Sigmoid colon (tissue), 7 donors: ENCODE measurements at places on chromosomes 1 and 21. TPM values are rescaled to one million over a fixed set of nuclear protein-coding genes. Genes with fewer than 3 reads are reported as not detected.

- H3K27ac ChIP-seq, result no peak overlapping the region
- no peaks in the 10 kb centered on the region for H3K4me1 ChIP-seq
Observed at GRCh38 chr1:182181167-182181572, 119.7 kb upstream of the ZNF648 start.

DNA sequence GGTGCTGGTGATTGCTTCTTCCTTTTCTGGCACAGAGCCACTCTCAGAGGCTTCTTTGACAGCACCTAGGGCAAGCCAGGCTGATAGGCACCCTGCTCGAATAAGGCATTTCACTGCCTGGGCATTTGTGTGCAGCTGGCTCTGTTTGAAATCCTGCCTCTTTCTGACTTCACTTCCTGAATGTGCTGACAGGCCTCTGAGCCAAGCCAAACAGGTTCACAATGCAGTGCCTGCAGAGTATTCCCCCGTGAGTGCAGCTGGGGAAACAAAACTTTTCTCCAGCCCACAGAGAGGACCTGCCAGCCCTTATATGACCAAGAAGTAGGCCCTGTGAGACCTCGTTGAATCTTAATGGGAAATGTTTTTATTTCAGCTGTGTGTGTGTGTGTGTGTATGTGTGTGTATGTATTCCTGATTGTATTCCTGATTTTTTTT lies 10.4 kb downstream of the JUN start:
- H3K4me3 ChIP-seq, result no peak overlapping the region
- peak; percentile 80 for DNase-seq
- no peaks in the 10 kb centered on the region for H3K36me3 ChIP-seq
- peak overlapping the region; percentile 83 for H3K27ac ChIP-seq

Gene TP73
- total RNA-seq, result not detected

GRCh38 chr1:18923756-18924211 lies 21.4 kb upstream of the ALDH4A1 start:
- DNase-seq, result no peak
- no peak overlapping the region for H3K4me3 ChIP-seq
- peaks cover 70% of the 10 kb centered on the region for H3K4me1 ChIP-seq
- H3K27ac ChIP-seq, result peak overlapping the region; percentile 92
- H3K27me3 ChIP-seq, result no peaks in the 10 kb centered on the region

- no peaks in the 10 kb centered on the region for H3K27me3 ChIP-seq
- peaks cover 19% of the 10 kb centered on the region for H3K4me1 ChIP-seq
- no peak overlapping the region for H3K4me3 ChIP-seq
Observed at GRCh38 chr1:94738371-94738770, 81.8 kb upstream of the SLC44A3 start.

Gene HORMAD1
- not detected for total RNA-seq

Gene LRIF1
- 5.0 TPM for total RNA-seq

Gene UBL4B
- total RNA-seq, result not detected

DNA sequence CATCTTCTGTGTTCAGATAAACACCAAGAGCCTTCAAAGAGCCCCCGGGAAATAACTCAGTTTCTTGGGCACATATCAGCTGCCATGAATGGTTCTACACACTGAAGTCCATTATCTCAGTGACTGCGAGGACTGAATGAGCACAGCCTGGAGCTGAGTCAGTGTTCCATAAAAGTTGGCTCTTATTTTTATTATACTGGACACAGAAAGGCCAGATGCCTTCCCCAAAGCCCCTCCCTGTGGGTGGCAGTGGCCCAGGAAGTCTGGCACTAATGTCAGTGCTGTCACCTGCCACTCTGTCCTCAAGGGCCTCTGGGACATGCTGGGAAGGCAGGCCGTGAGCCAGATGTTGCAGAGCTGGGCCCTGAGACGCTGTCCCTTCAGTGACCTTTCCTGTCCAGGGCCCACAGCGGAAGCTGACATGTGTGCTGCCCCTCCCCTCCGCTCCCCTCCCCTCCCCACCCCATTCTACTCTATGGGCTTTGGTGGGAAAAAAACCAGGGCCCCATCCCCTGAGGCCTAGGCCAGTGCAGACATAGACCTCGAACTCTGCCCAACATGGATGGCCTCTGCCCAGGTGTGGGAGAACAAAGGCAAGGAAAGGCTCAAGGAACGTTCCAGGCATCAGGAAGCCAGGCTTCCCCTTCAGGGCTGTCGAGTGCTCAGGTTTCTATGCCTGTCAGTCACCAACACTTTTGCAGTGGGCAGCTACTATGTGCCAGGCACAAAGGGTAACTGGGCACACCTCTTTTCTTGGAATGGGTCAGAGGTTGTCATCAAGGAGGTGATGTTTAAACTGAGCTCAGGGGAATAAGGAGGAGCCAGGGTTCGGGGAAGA lies 22.4 kb upstream of the NPPB start:
- DNase-seq, result peak; percentile 80
- H3K4me1 ChIP-seq, result no peaks in the 10 kb centered on the region
- H3K27ac ChIP-seq, result peak overlapping the region; percentile 27
- no peak overlapping the region for H3K4me3 ChIP-seq
- H3K27me3 ChIP-seq, result peaks cover 23% of the 10 kb centered on the region
- no peaks in the 10 kb centered on the region for H3K36me3 ChIP-seq

DNA sequence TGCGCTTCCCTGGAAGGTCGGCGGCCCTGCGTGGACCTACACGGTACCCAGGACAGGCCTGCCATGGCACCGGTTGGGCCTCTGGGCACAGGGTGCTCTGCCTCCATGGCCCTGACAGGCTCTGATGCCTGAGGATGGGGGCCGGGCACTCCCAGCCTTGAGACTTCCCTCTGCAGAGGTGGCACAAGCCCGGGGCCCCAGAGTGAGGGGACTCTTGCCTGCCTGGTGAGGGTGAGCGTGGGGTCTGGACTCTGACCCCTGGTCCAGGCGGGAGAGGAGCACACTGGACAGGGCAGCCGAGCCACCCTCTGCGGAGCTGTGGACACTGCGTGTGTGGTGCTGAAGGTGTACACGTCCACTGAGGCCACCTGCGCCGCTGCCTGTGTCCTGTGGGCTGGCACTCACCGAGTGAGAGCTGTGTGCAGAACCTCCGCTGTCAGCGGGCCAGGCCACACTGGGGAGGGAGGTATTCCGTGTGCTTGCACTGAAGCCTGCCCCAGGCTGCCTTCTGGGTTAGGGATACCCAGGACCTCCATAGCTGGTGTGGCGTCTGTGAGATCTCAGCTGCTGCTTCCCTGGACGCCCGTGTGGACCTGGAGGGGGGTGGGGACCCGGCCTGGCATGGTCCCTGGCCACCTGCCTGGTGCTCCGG lies 10.4 kb downstream of the SKI start:
- H3K4me3 ChIP-seq, result no peak overlapping the region
- H3K4me1 ChIP-seq, result peaks cover 100% of the 10 kb centered on the region
- no peak for DNase-seq

DNA sequence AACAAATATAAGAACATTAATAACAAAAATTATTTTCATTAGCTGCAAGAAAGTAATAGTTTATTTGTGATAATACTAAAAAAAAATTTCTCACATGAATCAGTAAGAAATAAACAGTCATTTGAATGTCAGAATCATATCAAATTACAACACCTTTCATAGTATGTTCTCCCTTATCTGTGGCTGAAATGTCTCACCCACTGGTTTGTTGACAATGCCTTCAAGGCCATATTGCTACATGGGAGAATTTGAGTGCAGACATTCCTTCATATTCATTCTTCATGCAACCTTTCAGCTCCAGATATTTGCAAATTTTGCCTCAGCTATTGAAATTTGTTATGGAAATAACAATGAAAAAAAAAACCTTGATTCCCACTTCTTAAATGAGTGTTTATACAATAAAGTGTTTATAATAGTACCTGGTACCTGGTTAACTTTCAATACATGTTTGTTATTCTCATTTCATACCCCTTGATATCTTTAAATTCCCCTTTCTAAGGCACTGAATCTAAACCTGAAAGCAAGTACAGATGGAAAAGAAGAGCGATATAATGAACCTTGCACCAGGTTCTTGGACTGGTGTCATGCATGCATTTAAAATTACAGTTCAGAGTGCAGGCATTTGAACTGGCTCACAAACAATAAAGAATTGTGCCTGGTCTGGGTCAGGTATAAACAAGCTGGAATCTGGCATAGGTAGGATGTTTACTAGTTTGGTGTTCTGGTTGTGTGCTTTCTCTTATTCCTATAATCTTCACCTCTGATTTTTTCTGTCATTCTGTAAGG lies 242.2 kb upstream of the ADGRL2 start:
- no peak overlapping the region for H3K27ac ChIP-seq
- no peaks in the 10 kb centered on the region for H3K36me3 ChIP-seq
- H3K4me3 ChIP-seq, result no peak overlapping the region
- no peak for DNase-seq
- H3K27me3 ChIP-seq, result no peaks in the 10 kb centered on the region
- H3K4me1 ChIP-seq, result no peaks in the 10 kb centered on the region

- no peak overlapping the region for H3K27ac ChIP-seq
- no peaks in the 10 kb centered on the region for H3K27me3 ChIP-seq
- H3K4me3 ChIP-seq, result no peak overlapping the region
- no peaks in the 10 kb centered on the region for H3K4me1 ChIP-seq
- no peaks in the 10 kb centered on the region for H3K36me3 ChIP-seq
Observed at GRCh38 chr1:97524211-97524610, 396.6 kb downstream of the DPYD start.

Gene ZBED6
- total RNA-seq, result 21.4 TPM

Gene CELA3B
- total RNA-seq, result not detected

DNA sequence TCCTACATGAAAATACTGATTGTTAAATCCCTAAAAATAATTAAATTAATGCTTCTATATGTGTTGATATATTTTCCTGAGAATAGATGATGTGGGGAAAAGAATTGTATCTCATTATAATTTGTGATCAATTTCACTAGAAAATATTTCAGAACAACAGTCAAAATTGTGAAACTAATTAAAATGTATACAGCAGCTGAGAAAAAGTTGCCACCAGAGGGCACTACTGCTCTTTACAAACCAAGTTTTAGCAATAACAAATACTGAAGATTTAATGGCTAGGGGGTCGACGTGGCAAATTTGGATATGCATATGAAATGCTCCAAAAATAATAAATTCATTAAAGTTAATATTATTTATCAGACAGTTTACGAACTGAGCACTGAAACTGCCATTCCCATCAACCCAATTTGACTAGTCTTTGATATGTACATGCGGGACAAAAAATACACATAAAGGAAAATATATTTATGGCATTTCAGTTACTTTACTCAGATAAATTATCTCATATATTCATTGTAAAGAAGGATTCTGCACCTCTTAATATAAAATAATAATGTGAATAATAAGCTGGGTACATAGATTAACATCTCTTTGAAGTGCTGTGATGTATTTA lies 96.3 kb upstream of the TMPRSS15 start:
- H3K27me3 ChIP-seq, result no peaks in the 10 kb centered on the region
- H3K4me3 ChIP-seq, result no peak overlapping the region
- no peaks in the 10 kb centered on the region for H3K36me3 ChIP-seq
- DNase-seq, result no peak
- H3K27ac ChIP-seq, result no peak overlapping the region

DNA sequence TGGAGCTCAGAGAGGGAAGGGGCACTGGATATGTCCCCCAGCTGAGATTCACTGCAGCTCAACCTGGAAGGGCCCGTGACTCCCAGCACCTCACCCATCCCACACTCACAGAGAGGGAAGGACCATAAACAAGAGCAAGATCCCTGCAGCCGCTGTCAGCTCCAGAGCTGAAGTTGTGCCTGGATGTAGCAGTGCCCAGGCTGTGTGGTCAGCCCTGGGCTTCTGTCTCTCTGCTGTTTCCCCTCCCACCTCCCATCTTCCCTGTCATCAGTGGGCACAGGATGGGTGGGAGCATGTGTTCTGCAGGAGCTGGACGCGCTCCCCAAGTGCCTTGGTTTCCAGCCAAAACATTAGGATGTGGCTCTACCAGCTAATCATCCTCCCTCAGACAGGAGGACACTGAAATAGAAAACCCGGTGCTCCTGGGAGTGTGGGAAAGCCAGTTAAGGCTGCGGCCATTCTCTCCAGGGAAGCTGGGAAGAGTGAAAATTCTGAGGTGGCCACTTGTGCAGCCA lies 282.7 kb downstream of the NPHP4 start:
- no peak overlapping the region for H3K27ac ChIP-seq
- no peaks in the 10 kb centered on the region for H3K36me3 ChIP-seq
- H3K27me3 ChIP-seq, result no peaks in the 10 kb centered on the region

Gene SNX7
- total RNA-seq, result 29.6 TPM

DNA sequence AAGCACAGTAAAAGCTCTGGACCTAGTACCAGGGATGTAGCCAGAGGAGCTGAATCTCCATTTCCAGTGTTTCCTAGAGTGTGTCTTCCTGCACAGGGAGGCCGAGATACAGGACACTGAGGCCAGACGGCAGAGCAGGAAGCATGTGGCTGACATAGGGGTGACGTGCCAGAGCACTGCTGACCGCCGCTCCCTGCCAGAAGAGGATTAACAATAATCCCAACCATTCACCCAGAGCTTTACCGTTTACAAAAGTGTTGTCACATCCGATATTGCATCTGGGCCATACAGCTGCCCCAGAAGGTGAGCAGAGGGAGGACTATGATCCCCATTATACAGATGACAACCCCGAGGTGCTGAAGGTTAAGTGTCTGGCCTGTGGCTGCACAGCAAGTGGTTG lies 5.8 kb upstream of the CLDN19 start:
- DNase-seq, result no peak
- H3K27me3 ChIP-seq, result no peaks in the 10 kb centered on the region
- no peaks in the 10 kb centered on the region for H3K4me1 ChIP-seq
- no peak overlapping the region for H3K4me3 ChIP-seq
- peaks cover 19% of the 10 kb centered on the region for H3K36me3 ChIP-seq

- no peaks in the 10 kb centered on the region for H3K27me3 ChIP-seq
- H3K4me1 ChIP-seq, result no peaks in the 10 kb centered on the region
- H3K27ac ChIP-seq, result no peak overlapping the region
- H3K4me3 ChIP-seq, result no peak overlapping the region
Observed at GRCh38 chr1:65009176-65009575, 42.8 kb upstream of the JAK1 start.

DNA sequence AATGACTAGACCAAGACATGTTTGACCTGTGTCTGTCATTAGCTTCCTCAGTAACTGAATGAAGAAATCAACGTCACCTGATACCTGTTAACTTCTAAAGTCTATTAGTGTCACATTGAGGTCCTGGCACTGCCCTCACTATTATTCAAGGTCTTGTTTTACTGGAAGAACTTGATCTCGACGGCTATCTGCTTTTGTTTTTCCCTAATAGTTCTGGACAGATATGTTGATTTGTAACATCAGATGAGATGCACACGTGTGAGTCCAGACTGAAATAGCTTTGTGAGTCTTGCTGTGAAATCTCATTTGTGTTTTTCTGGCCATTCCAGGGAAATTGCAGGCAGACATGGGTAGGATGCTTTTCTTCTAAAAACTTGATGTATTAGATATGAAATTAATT lies 159.2 kb downstream of the RYR2 start:
- H3K36me3 ChIP-seq, result no peaks in the 10 kb centered on the region
- no peaks in the 10 kb centered on the region for H3K27me3 ChIP-seq
- H3K27ac ChIP-seq, result no peak overlapping the region
- H3K4me3 ChIP-seq, result no peak overlapping the region
- H3K4me1 ChIP-seq, result peaks cover 10% of the 10 kb centered on the region

GRCh38 chr1:68917456-68917855 lies 420.6 kb upstream of the DEPDC1 start:
- H3K4me1 ChIP-seq, result no peaks in the 10 kb centered on the region
- no peak overlapping the region for H3K27ac ChIP-seq
- no peak overlapping the region for H3K4me3 ChIP-seq
- no peak for DNase-seq

Gene PLEKHA6
- total RNA-seq, result 7.4 TPM

Gene AUNIP
- not detected for total RNA-seq

GRCh38 chr1:179588425-179589024 lies 3.1 kb upstream of the TDRD5 start:
- H3K4me3 ChIP-seq, result no peak overlapping the region
- DNase-seq, result no peak
- H3K27ac ChIP-seq, result no peak overlapping the region
- H3K4me1 ChIP-seq, result no peaks in the 10 kb centered on the region

Gene ADAMTSL4
- 14.6 TPM for total RNA-seq
